ENCODE measurements at places on chromosomes 1 and 21.

DNA sequence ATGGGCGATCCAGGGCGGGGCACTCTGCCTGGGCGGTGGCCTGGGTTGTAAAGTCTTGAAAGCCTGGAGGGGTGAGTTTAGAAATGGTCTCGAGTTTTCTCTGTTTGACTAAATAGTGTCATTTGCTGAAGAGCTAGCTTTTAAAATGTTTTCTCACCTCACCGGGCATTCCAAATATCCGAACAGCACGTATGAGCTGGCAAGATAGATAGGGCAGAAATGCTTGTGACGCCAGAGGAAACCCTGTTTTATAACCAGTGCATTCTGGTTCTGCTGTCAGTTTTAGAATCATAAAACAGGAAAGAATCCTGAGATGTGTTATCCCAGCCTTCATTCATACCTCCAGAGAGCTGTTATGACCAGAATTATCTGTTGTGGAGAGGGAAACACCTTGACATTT, 725 bp downstream of the RTCA start:
- H3K4me3 ChIP-seq, result peak overlapping the region; percentile 99
- DNase-seq, result no peak
- H3K27me3 ChIP-seq, result no peaks in the 10 kb centered on the region
- H3K36me3 ChIP-seq, result peaks cover 67% of the 10 kb centered on the region

DNA sequence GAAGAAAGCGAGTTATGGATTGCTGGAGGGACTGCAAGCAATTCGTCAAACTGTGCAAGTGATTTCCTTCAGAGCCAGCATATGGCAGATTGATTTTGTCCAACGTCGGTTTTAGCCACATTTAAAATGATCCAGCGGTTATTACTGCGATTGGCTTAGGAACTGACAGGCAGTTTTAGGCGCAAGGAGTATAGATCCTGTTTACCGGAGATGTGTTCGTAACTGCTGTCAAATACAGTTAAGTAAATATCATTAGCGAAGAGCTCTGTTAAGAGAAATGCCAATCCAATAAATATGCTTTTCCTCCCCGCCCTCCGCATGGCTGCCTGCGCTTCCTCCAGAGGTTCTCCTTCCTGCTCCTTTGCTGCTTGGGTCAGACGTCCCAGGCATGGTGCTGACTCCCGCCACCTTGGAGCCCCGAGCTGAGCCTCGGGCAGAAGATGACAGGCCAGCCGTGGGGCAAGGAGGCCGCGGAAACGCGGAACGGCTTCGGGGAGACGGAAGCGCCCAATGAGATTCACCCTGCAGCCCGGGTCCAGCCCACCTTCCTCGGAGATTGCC, 9.4 kb upstream of the BARHL2 start:
- peak; percentile 35 for DNase-seq
- no peaks in the 10 kb centered on the region for H3K36me3 ChIP-seq
- H3K4me1 ChIP-seq, result peaks cover 2% of the 10 kb centered on the region
- peaks cover 94% of the 10 kb centered on the region for H3K27me3 ChIP-seq

DNA sequence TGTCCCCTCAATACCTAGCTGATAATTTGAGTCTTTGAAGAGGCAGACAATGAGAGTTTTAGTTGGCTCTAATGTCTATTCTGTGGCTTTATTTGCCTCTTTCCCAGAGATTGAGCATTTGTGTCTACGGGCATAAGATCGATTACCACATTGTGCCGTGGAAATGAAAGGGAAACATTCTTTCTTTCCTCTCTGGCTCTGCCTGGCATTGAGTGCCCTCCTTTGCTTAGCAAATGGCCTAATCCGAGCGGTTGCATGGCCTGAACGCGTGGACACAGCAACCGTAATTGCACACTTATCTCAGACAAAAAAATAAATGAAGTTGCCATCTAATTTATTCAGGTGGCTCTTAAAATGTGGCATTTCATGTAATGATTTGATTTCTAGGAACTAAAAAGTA, 247.9 kb downstream of the ADGRL2 start:
- no peaks in the 10 kb centered on the region for H3K36me3 ChIP-seq
- H3K4me1 ChIP-seq, result no peaks in the 10 kb centered on the region
- no peak overlapping the region for H3K27ac ChIP-seq

GRCh38 chr1:17347769-17348592, 24.0 kb upstream of the PADI6 start:
- H3K4me1 ChIP-seq, result no peaks in the 10 kb centered on the region
- no peak overlapping the region for H3K4me3 ChIP-seq
- H3K27me3 ChIP-seq, result no peaks in the 10 kb centered on the region
- peaks cover 4% of the 10 kb centered on the region for H3K36me3 ChIP-seq

- no peaks in the 10 kb centered on the region for H3K4me1 ChIP-seq
- no peaks in the 10 kb centered on the region for H3K36me3 ChIP-seq
- no peaks in the 10 kb centered on the region for H3K27me3 ChIP-seq
Observed at GRCh38 chr1:228964178-228965089, 229.2 kb downstream of the RHOU start.

DNA sequence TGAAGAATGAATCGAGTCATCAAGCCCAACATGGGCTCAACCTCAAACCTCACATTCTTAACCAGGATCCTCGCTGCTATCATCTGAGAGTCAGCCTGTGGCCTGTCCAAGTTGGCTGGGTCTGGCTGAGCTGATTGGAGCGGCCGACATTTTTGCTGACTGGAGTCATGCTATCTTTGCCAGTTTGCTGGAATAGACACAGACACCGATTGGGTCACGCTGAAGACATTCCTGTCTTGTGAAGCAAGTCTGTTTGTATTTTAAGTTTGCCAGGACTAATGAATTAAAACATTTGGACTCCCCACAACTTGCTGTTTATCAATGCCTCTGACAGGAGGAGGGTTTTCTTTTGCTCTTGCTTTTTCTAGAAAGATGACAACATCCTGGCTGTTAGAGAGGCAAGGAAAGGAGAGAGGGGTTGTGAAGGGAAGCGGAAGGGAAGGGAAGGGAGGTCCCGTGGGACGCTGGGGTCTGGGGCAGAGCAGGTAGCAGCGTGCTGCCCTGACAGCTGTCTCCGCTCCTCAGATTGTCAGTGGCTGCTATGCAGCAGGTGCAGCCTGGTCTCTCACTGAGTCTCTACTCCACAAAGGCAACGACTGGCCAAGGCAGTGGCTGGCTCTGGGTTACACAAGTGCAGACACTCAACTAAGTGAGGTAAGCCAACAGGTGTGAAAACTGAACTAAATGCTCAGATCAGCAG, at the start of gene MAP3K7CL:
TSS of gene MAP3K7CL (plus strand) at position 375 of the 700 bp plus-strand sequence. CDS start 2,701 bp downstream, outside the sequence.
- H3K36me3 ChIP-seq, result no peaks in the 10 kb centered on the region
- H3K4me1 ChIP-seq, result no peaks in the 10 kb centered on the region
- DNase-seq, result no peak

GRCh38 chr1:27569088-27569460, 34.9 kb downstream of the AHDC1 start:
- no peak overlapping the region for H3K27ac ChIP-seq
- H3K27me3 ChIP-seq, result no peaks in the 10 kb centered on the region
- 0 out of 2 replicates have a peak overlapping the region, but pooled peaks have one; percentile 25 for H3K4me3 ChIP-seq
- peaks cover 36% of the 10 kb centered on the region for H3K4me1 ChIP-seq
- no peaks in the 10 kb centered on the region for H3K36me3 ChIP-seq

DNA sequence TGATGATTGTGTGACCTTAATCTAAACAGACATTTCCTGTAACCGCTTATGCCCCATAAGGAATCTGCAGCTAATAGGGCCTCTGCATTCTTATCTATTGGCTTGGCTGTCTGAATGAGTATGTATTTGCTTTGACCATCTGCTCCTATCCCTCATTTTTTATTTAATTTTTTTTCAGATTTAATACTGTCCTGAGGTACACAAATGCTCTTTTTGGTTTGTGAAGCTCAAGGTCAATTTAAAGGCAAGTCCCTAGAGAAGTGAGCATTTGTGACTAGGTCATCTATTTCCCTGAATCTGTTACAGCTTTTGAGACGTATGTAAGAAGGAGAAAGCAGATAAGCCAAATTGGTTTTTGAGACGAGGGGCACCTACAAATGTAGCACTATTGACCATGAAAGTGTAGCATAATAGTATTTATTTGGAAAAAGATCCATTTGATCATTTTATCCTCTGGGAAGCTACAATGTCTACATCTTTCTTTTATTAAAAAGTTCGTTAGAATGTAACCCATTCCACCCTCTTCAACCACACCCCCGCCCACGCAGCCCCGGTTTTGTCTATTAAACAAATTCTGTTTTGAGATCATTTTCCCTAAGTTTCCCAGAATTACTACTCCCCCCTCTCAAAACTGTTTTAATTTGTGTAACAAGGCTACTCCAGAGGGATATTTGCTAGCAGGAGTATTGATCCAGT, 69.2 kb upstream of the HSPA13 start:
- no peak for DNase-seq
- no peak overlapping the region for H3K27ac ChIP-seq

GRCh38 chr21:45509566-45510465, 32.4 kb downstream of the SLC19A1 start:
- no peaks in the 10 kb centered on the region for H3K4me1 ChIP-seq
- peaks cover 35% of the 10 kb centered on the region for H3K36me3 ChIP-seq
- no peak overlapping the region for H3K4me3 ChIP-seq
- DNase-seq, result peak; percentile 61
- H3K27ac ChIP-seq, result no peak overlapping the region

DNA sequence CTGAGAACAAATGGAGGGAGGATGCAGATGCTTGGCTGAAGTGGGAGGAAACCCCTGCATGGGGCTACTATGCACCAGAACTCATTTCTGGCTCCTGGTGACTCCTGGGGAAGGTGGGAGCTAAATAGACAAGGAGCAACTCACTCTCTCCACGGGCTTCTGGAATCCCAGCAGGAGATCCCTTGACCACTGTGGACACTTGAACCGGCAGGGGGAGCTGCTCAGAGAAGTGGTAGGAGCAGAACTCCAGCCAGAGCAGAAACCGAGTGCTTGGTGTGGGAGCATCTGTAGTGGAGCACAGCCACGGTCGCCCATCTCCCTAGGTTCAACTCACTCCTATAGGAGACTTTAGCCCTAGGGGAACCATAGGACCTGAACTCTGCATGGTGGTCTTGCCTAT, 205.6 kb upstream of the GJB5 start:
- H3K27me3 ChIP-seq, result no peaks in the 10 kb centered on the region
- H3K4me1 ChIP-seq, result no peaks in the 10 kb centered on the region
- DNase-seq, result peak; percentile 74
- H3K27ac ChIP-seq, result no peak overlapping the region

DNA sequence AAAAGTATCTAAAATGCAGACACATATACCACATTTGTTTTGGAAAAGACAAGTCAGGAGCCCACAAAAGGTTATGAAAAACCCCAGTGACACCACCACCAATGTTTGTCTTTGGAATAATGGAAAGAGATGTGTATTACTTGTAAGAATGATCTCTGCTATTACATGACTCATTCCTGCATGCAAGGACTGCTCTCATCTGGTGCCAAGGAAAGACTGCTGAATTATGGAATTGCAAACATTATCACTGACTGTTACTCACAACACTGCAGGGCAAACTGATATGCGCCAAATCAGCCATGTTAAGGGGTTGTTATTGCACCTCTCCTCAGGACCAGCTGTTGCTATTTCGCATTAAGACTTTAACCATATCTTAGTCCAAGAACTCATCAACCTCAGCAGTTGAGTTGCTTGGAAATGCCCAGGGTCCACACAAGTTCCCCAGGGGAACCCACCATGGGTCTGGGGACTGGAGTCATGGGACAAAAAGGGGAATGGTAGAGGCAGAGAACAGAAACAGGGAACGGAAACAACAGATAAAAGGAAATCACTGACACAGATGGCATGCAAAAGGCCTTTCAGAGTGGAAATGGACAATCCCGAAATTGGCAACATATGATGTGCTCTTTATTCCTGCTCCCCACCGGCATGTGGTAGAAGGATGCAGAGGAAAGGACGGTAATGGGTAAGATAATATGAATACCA, 34.4 kb downstream of the CAPZB start:
- no peak for DNase-seq
- no peak overlapping the region for H3K4me3 ChIP-seq
- no peaks in the 10 kb centered on the region for H3K27me3 ChIP-seq
- peaks cover 5% of the 10 kb centered on the region for H3K36me3 ChIP-seq
- peaks cover 19% of the 10 kb centered on the region for H3K4me1 ChIP-seq

DNA sequence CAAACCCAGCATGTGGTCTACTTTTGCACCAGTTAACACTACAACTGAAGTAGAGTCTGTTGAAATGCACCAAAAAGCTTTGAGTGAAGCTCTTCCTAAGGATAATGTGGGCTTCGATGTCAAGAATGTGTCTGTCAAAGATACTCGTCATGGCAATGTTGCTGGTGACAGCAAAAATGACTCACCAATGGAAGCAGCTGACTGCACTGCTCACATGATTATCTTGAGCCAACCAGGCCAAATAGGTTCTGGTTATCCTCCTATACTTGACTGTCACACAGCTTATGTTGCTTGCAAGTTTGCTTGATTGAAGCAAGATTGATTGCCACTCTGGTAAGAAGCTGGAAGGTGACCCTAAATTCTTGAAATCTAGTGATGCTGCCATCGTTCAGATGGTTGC, 85.2 kb downstream of the DENND1B start:
- no peaks in the 10 kb centered on the region for H3K27me3 ChIP-seq
- DNase-seq, result no peak
- no peak overlapping the region for H3K4me3 ChIP-seq
- no peak overlapping the region for H3K27ac ChIP-seq

DNA sequence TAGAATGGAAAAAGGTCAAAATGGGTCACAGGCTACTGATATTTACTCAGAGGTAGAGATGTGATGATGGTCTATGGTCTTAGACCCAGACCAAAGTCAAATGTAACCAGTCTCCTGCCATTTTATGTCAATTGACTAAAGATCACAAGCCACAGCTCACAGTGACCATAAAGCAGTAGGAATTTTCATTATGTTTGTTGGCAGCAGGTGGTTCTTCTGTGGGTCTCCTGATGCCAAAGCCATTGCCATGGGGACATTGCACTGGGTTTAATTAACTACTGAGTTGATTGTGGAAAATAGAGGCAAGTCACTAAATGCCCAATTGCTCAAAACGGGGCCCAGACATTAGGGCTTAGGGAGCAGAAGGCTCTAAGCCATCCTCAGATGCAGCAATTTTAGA, at the start of gene OR10K2:
TSS of gene OR10K2 (minus strand) at position 101 of the 400 bp plus-strand sequence. CDS start 5,371 bp downstream, outside the sequence.
- no peaks in the 10 kb centered on the region for H3K36me3 ChIP-seq
- H3K27me3 ChIP-seq, result no peaks in the 10 kb centered on the region
- no peaks in the 10 kb centered on the region for H3K4me1 ChIP-seq
- no peak within 1 kb of the TSS for H3K4me3 ChIP-seq
- DNase-seq, result no peak

DNA sequence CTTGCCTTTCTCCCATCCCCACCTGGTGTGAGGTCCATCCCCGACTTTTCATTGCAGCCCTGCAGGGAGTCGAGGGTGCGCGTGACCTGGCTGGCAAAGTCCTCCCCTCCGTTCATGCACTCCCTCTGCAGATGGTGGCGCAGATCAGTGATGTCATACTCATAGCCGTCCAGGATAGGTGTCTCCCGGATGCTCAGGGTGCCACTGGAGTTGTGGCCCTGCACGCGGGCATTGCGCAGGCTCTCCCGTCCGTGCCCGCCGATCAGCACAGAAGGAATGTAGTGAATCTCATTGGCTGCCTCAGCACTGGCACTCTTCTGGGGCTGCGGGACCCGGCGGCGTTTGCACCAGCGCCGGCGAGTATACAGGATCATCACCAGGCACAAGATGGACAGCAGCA, 132.1 kb downstream of the ASTN1 start:
- DNase-seq, result no peak
- no peak overlapping the region for H3K4me3 ChIP-seq
- H3K4me1 ChIP-seq, result peaks cover 2% of the 10 kb centered on the region
- H3K27me3 ChIP-seq, result no peaks in the 10 kb centered on the region
- no peak overlapping the region for H3K27ac ChIP-seq
